IPS DF 6.9 (cell line): ENCODE measurements at places on chromosomes 7 and 10.

GRCh38 chr10:3760083-3760482 is 24.9 kb downstream of the KLF6 start:
- DNase-seq, result no peak

GRCh38 chr10:22615101-22615500 is 99.3 kb downstream of the PIP4K2A start:
- no peak for DNase-seq

- DNase-seq, result no peak
These were observed 101.9 kb upstream of the LAMB4 start for GRCh38 chr7:108232076-108232475.

DNA sequence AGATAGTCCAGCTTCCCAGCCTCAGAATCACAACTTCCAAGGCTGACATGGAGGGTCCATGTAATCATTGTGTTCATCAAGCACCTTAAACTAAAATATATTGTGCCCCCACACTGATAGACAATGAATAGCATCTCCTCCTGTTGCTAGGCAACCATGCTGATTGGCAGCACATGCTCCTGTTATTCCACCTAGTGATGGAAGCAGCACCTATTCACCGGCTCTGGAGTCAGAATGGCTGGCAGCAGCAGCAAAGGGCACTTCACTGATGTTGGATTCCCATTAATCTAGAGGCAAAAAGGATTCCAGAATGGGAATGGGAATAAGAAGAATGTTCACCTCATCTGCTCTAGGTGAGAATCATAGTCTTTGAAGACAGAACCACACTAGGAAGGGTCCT is 55.0 kb downstream of the RELN start:
- DNase-seq, result no peak

GRCh38 chr10:102812231-102812876 is 24.9 kb downstream of the CYP17A1 start:
- DNase-seq, result no peak

DNA sequence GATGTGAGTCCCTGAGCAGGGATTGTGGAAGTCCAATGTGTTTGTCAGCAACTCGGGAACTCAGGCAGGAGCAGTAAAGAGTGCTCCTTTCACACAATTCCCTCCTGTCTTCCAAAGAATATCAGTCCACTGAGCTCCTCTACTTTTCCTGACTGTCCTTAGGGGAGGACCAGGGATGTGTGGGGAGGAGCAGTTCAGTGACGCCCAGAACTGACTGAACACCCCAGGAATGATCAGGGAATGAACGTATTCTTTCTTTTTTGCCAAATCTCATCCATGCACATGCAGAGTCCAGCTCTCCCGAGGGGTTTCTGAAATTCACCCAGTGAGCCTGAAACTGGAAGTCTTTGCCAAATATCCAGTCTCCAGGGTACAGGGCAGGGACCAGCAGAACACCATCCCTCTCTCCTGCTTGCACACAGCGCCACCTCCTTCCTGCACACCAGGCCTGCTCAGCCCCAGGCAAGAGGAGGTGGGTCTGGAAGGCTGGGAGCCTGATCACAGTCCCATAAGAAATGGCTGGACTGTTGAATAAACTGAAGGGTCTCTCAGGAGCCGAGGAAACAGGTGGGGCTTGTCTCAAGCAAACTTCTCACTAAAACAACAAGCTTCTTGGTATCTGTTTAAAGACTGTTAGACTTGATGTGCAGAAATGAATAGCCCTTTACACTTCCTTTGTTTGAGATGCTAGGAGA is 294.7 kb downstream of the C7orf25 start:
- DNase-seq, result no peak

- no peak for DNase-seq
These were observed 12.8 kb upstream of the ACHE start for GRCh38 chr7:100908512-100908911.

DNA sequence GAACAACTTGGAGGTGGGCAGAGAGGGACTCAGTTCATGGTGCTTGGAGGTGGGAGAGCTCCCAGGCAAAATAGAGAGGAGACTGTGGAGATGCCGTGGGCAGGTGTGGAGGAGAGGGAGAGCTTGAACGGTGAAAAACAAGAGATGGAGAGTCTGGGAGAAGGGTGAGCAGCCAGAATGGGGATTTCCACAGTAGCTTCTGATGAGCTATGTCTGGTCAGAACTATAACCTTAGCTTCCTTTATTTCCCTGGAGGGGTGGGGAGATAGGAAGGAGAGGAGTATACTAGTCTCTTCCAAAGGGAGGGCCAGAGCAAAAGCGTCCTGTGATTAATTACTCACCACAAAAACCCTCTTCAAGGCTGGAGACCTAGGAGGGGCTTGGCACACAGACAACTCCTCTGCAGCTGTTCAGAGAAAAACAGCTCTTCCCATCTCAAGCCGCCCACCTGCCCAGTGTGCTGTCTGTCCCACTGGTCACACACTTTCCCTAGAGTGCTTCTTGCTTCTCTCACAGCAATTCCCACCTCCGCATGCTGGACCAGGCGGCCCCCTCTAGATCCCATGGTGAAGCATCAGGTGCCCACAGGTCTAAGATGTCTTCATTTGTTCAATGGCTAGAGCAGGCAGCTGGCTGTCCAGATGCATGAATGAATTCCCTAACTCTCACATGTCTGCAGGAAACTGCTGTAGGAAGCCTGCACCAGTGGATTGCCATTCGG is 41.9 kb downstream of the TAS2R41 start:
- DNase-seq, result no peak

- no peak for DNase-seq
These were observed 69.2 kb downstream of the CDHR3 start for GRCh38 chr7:106032295-106032694.

GRCh38 chr7:5463031-5463430 is 39.4 kb upstream of the TNRC18 start:
- DNase-seq, result no peak

DNA sequence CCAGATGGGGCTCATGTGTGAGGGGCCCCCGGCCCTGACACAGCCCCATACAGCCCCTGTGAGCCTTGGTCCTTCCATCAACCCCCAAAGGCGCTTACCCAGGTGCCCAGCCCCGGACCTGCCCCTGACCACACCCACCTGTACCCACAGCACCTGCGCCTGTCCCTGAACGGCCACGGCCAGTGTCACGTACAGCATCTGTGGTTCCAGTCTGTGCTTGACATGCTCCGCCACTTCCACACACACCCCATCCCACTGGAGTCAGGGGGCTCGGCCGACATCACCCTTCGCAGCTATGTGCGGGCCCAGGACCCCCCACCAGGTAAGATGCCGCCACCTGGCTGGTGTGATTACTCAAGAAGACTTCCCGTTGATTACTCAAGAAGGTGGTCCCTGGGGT is 33.5 kb downstream of the SH2B2 start:
- DNase-seq, result no peak

- no peak for DNase-seq
These were observed 2.1 kb downstream of the SAMD9L start for GRCh38 chr7:93146036-93146435.

DNA sequence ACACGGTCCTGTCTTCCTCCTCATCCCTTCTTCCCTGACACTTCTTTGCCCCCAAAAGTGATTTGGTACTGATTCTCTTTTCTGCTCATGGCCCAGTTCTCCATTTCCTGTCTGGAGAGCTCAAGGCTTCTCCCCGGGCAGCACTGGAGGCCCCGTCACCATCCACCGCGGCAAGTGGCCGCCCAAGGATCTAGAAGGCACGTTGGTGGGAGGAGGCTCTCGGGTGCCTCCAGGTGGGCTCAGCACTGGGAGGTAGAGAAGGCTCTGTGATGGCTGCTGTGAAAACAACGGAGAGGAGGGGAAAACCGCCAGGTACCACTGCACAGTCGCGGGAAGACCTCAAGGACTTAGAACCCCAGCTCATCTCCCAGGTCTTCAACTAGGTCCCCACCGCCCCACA is 134.4 kb downstream of the NEURL1 start:
- DNase-seq, result no peak

- DNase-seq, result no peak
These were observed 64.7 kb downstream of the DIP2C start for GRCh38 chr10:624605-625332.
